ENCODE measurements at places on chromosomes 3 and 15. TPM values are rescaled to one million over a fixed set of nuclear protein-coding genes. Genes with fewer than 3 reads are reported as not detected.

GRCh38 chr3:158977497-158977896 is 175.6 kb downstream of the MFSD1 start:
- no peaks in the 10 kb centered on the region for H3K27me3 ChIP-seq
- H3K27ac ChIP-seq: no peak overlapping the region
- DNase-seq: no peak
- H3K4me3 ChIP-seq: no peak overlapping the region
- no peaks in the 10 kb centered on the region for H3K4me1 ChIP-seq
- no peaks in the 10 kb centered on the region for H3K36me3 ChIP-seq

- H3K4me3 ChIP-seq: no peak overlapping the region
- no peak overlapping the region for H3K27ac ChIP-seq
- DNase-seq: no peak
- peaks cover 2% of the 10 kb centered on the region for H3K27me3 ChIP-seq
- H3K36me3 ChIP-seq: no peaks in the 10 kb centered on the region
- H3K4me1 ChIP-seq: no peaks in the 10 kb centered on the region
These were observed 22.6 kb upstream of the ANO10 start for GRCh38 chr3:43644443-43644842.

GRCh38 chr3:79729096-79729495 is 38.7 kb downstream of the ROBO1 start:
- no peak overlapping the region for H3K27ac ChIP-seq
- no peak for DNase-seq
- H3K27me3 ChIP-seq: no peaks in the 10 kb centered on the region

- H3K36me3 ChIP-seq: no peaks in the 10 kb centered on the region
- no peak for DNase-seq
- no peaks in the 10 kb centered on the region for H3K27me3 ChIP-seq
- H3K27ac ChIP-seq: no peak overlapping the region
- no peaks in the 10 kb centered on the region for H3K4me1 ChIP-seq
- no peak overlapping the region for H3K4me3 ChIP-seq
These were observed 18.5 kb downstream of the MINAR1 start for GRCh38 chr15:79450648-79451047.

DNA sequence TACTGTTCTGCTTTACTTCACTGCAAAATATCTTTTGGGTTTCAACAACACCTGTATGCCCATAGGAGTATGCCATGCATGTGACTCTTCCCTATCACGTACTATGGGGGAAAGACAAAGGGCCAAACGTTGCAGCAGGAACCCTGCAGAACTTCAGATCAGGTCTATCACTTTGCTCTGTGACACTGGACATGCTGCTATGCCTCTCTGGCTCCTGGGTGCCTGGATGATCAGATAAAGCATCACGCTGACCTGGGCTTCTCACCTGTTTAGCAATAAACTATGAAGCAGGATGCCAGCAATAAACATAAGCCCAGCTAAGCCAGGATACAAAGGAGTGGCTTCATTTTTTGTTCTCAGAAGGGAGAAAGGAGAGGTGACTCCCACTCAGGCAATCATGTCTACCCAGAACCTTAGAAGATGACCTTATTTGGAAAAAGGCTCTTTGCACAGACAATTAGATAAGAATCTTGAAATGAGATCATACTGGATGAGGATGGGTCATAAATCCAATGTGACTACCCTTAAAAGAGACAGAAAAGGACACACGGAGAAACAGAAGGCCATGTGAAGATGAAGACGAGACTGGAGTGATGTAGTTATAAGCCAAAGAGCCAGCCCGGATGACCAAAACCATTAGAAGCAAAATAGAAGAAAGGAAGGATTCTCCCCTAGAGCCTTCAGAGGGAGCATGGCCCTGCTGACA is 19.3 kb downstream of the POMGNT2 start:
- H3K4me1 ChIP-seq: no peaks in the 10 kb centered on the region
- H3K27ac ChIP-seq: no peak overlapping the region
- H3K27me3 ChIP-seq: no peaks in the 10 kb centered on the region
- DNase-seq: no peak
- no peak overlapping the region for H3K4me3 ChIP-seq
- peaks cover 3% of the 10 kb centered on the region for H3K36me3 ChIP-seq

GRCh38 chr15:85523530-85523929 is 143.1 kb downstream of the AKAP13 start:
- peaks cover 5% of the 10 kb centered on the region for H3K4me1 ChIP-seq
- no peak for DNase-seq
- no peak overlapping the region for H3K4me3 ChIP-seq
- peaks cover 3% of the 10 kb centered on the region for H3K36me3 ChIP-seq

- no peaks in the 10 kb centered on the region for H3K27me3 ChIP-seq
- H3K4me3 ChIP-seq: no peak overlapping the region
- no peak overlapping the region for H3K27ac ChIP-seq
- no peaks in the 10 kb centered on the region for H3K36me3 ChIP-seq
These were observed 48.3 kb downstream of the GREM1 start for GRCh38 chr15:32766101-32766500.

DNA sequence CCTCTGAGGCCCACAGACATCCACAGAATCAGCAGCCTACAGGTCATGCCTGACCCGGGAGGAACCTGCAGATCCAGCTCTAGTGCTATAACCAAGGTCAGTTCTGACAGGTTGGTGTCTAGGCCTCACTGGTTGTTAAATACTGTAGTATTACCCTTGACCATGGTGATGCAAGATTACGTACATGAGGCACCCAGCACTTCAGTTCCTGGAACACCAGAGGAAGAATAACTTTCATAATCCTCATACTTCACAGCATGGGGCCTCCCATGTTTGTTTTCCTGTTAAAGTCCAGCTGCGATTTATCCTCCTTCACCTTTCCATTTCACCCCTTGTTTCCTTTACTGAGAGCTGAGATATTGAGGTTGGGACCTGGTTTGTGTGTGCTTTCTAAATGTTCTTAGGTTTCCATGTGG is 34.4 kb upstream of the GLCE start:
- no peaks in the 10 kb centered on the region for H3K36me3 ChIP-seq
- no peak for DNase-seq
- no peak overlapping the region for H3K4me3 ChIP-seq
- H3K27me3 ChIP-seq: no peaks in the 10 kb centered on the region
- H3K4me1 ChIP-seq: peaks cover 2% of the 10 kb centered on the region

- DNase-seq: no peak
- H3K4me3 ChIP-seq: no peak overlapping the region
- no peak overlapping the region for H3K27ac ChIP-seq
- no peaks in the 10 kb centered on the region for H3K4me1 ChIP-seq
- H3K27me3 ChIP-seq: peaks cover 2% of the 10 kb centered on the region
These were observed 157.6 kb downstream of the SHQ1 start for GRCh38 chr3:72690629-72691028.

GRCh38 chr3:43055806-43056770 is 49.8 kb downstream of the POMGNT2 start:
- no peak overlapping the region for H3K27ac ChIP-seq
- no peaks in the 10 kb centered on the region for H3K36me3 ChIP-seq
- no peak overlapping the region for H3K4me3 ChIP-seq
- H3K27me3 ChIP-seq: no peaks in the 10 kb centered on the region

GRCh38 chr3:159821110-159821509 is 167.5 kb upstream of the IL12A start:
- H3K4me1 ChIP-seq: no peaks in the 10 kb centered on the region
- no peak overlapping the region for H3K4me3 ChIP-seq
- no peak overlapping the region for H3K27ac ChIP-seq
- no peaks in the 10 kb centered on the region for H3K36me3 ChIP-seq
- no peaks in the 10 kb centered on the region for H3K27me3 ChIP-seq
- no peak for DNase-seq

GRCh38 chr3:40923143-40923542 is 276.2 kb upstream of the CTNNB1 start:
- H3K27me3 ChIP-seq: peaks cover 4% of the 10 kb centered on the region
- DNase-seq: no peak
- H3K36me3 ChIP-seq: no peaks in the 10 kb centered on the region
- no peak overlapping the region for H3K4me3 ChIP-seq
- H3K4me1 ChIP-seq: no peaks in the 10 kb centered on the region

DNA sequence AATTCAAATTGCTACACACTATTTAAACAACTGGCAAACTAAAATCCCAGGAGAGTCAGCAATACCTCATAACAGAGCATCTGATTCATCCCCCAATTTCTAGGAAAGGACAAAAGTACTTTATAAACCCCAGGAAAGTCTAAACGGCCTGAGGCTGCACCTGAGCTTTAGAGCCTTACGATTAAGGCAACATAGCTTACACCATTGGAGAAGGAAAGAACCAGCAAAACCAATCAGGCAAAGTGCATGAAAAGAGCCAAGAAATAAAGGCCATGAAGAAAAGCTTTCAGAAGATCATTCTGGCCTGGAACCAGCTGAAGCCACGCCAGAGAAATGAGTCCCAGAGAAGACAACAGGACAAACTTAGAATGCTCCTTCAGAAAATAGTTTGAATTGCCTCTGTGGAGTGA is 48.1 kb downstream of the PTPN9 start:
- H3K27me3 ChIP-seq: no peaks in the 10 kb centered on the region
- H3K27ac ChIP-seq: no peak overlapping the region
- no peak for DNase-seq
- H3K4me3 ChIP-seq: no peak overlapping the region

DNA sequence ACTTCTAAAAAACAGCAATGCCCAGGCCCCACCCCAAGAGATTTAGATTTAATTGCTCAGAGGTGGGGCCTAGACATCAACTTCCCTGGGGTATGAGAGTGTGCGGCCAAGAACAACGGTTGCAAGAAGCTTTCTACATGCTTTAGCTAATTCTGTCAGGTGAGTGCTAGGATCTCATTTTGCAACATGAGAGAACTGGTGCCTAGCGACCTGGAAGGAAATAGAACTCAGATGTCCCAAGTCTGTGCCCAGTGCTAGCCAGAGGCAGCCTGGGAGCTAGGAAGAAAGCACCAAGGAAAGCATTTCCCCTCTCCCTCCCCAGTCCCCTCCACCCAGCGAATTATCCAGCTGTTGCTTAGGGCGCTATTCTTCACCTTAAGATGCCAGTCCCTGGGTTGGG is 22.9 kb upstream of the HRH1 start:
- no peak overlapping the region for H3K27ac ChIP-seq
- H3K4me3 ChIP-seq: no peak overlapping the region
- no peak for DNase-seq

DNA sequence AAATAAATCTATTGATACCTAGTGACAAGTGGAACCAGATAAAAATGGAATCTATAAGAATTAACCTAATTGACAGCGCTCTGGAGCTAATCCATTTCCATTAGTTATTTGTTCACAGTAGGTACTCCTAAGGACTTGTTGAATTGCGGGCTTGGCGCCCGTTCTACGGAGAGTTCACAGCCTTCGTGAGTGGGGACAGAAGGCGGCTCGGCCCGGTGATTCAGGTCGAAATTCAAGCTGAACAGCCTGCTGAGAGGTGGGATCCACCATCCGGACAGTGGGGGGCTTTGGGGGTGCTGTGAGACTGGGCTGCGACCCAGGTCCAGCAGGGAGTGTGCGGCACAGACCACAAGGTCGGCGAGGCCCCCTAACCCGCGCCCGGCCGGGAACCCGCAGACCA is 779 bp upstream of the CTNNB1 start:
- no peaks in the 10 kb centered on the region for H3K36me3 ChIP-seq
- H3K27me3 ChIP-seq: no peaks in the 10 kb centered on the region
- DNase-seq: no peak
- peak overlapping the region; percentile 100 for H3K4me3 ChIP-seq
- H3K4me1 ChIP-seq: peaks cover 8% of the 10 kb centered on the region

DNA sequence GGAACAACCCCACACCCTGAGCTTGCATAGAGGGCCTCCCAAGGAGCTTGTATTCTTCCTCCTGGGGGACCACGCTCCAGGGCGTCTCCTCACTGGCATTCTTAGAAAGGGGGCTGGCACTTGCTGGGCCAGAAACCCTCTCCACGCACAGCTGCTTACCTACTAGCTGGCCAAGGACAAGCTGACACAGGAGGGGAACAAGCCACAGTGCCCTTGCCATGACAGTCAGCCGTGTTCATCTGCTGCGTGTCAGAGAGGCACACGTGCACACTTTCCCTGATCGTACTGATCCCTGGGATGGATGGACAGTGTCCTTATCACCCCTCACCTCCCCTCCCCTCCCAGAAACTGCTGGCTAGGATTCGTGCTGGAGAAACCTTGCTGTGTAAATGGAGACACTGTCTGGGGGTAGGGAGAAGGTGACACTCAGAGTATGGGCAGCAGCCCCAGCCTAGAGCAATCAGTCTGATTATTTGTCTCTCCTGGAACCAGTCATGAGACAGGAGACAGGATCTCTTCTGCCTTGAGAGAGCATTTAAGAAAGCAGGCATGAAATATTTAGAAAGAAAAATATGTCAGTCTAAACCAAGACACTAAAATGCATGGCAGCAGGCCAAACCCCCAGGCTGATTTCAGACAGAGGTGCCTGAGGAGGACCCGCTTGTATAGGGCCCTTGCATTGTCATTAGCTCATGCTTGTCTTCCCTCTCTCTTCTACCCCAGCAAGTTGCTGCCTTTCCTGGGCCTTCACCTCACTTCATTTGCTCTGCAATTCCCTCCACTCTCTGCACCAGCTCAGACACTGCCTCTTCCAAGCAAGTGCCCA is 311.8 kb upstream of the TRIM42 start:
- no peaks in the 10 kb centered on the region for H3K27me3 ChIP-seq
- H3K4me3 ChIP-seq: no peak overlapping the region
- no peaks in the 10 kb centered on the region for H3K36me3 ChIP-seq
- no peaks in the 10 kb centered on the region for H3K4me1 ChIP-seq
- no peak overlapping the region for H3K27ac ChIP-seq
- DNase-seq: no peak

- no peaks in the 10 kb centered on the region for H3K36me3 ChIP-seq
- H3K27me3 ChIP-seq: no peaks in the 10 kb centered on the region
- H3K4me3 ChIP-seq: no peak overlapping the region
- no peak for DNase-seq
These were observed 143.5 kb downstream of the GADL1 start for GRCh38 chr3:30750967-30751366.

DNA sequence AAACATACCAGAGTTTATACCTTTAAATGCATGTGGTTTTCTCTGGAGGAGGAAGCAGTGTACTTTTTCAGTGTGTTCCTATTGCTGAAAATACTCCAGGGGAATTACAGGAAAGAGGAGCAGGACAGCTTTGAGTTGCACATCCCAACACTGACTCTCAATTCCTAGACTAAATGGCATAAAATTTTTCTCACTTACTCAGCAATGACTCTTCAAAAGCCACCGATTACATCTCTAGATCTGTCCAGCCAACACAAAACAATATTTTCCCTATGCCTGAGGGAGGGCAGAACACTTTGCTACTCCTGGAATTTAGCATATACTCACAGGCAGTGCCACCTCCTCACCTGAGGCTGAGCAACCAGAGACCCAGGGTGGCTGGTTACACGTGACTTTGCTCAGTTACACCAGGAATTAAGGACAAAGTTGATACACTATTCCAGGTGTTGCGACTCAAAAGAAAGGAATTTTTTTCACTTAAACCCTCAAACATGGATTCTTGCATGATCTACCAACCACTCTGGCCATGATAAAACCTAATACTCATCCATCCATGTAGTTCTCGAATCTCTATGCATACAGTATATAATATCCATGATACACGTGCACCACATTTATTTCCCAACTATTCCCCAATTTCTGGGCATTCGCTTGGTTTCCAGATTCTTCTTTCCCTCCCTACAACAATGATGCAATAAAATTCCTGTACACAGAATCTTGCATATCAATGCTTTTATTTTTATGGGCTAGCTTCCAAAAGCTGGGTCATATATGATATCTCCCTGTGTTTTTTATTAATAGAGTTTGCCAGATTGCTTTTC is 194.6 kb downstream of the THRB start:
- no peaks in the 10 kb centered on the region for H3K36me3 ChIP-seq
- no peak for DNase-seq
- no peaks in the 10 kb centered on the region for H3K4me1 ChIP-seq
- no peaks in the 10 kb centered on the region for H3K27me3 ChIP-seq

The CCDC54 gene
- not detected for total RNA-seq

The TMCC1 gene
- total RNA-seq: 26.4 TPM

The PAQR9 gene
- not detected for total RNA-seq

The MTFMT gene
- total RNA-seq: 13.6 TPM

The TRNT1 gene
- 33.3 TPM for total RNA-seq

The CFAP100 gene
- total RNA-seq: not detected

The RPSA gene
- total RNA-seq: 737 TPM

The ROBO1 gene
- not detected for total RNA-seq

The HCLS1 gene
- 356 TPM for total RNA-seq

The C3orf49 gene
- total RNA-seq: not detected
